NCI-H187 (cell line): ENCODE measurements at places on chromosomes 2 and 18.
A peak's percentile ranks its signal among the peaks of the same experiment; 100 is the strongest.

DNA sequence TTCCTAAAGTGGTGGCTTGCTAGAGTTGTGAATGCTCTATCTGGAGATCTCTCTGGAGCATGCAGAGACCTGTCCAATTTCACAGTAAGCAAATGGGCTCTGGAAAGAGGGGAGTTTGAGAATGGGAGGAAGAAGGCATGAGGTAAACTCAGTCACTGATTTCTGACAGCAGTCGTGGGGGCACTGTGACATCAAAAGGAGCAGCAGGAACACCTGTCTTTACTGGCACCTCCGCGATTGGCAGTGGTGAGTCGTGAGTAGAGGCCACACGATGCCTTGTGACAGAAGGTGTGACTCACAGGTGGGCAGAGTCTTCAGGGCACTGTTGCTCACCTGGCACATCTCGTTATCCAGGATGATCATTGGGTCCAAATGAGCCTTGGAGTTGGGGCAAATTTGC is 38.8 kb upstream of the CAVIN2 start:
- DNase-seq, result no peak

GRCh38 chr2:17355608-17356329 is 162.5 kb downstream of the RAD51AP2 start:
- DNase-seq, result no peak

- no peak for DNase-seq
Observed at GRCh38 chr2:176239031-176239430, 30.2 kb upstream of the MTX2 start.

DNA sequence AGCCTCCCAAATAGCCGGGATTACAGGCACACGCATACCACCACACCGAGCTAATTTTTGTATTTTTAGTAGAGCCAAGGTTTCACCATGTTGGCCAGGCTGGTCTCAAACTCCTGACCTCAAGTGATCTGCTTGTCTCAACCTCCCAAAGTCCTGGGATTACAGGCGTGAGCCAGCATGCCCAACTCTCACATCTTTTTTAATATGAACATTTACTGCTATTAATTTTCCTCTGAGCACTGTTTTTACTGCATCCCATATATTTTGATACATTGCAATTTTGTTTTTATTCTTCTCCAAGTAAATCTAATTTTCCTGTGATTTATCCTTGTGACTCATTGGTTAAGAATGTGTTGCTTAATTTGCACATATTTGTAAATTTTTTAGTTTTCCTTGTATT is 9.5 kb upstream of the TANK start:
- no peak for DNase-seq

- no peak for DNase-seq
Observed at GRCh38 chr18:43888598-43888997, 611.3 kb upstream of the SYT4 start.

GRCh38 chr2:108139521-108139920 is 100.2 kb upstream of the SULT1C3 start:
- no peak for DNase-seq

DNA sequence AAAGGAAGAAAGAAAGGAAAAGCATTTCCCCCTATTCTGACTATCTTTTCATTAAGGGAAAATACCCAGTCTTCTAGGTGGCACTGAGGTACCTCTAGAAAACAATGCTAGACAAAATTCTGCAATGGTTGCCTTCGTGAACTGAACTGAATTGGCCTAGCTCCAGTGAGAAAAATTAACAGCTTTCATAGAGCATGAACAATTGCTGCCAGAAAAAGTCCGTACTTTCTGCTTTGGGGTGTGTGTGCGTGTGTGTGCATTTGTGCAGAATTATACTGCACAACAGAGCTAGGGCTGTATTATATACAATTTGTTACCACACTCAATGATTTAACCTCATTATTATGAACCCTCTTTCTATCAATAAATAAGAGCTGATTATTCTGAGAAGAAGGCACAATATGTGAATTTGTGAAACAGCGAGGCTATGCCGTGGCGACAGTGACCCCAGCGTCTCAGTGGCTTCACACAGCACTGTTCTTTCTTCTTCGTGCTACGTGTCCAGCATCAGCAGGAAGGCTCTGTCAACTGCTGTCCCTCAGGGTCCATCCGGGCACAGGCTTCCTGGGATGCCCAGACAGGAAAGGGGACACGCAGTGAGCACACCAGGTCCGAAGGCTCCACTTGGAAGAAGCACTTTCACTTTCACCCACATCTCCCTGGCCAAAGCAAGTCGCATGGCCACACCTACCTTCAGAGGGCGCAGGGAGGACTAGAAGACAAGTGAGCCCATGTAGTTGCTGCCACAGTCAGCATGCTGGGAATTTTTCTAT is 47.5 kb downstream of the PTGR3 start:
- DNase-seq, result peak; percentile 19

- no peak for DNase-seq
Observed at GRCh38 chr2:96325884-96326255, 753 bp downstream of the ITPRIPL1 start.

DNA sequence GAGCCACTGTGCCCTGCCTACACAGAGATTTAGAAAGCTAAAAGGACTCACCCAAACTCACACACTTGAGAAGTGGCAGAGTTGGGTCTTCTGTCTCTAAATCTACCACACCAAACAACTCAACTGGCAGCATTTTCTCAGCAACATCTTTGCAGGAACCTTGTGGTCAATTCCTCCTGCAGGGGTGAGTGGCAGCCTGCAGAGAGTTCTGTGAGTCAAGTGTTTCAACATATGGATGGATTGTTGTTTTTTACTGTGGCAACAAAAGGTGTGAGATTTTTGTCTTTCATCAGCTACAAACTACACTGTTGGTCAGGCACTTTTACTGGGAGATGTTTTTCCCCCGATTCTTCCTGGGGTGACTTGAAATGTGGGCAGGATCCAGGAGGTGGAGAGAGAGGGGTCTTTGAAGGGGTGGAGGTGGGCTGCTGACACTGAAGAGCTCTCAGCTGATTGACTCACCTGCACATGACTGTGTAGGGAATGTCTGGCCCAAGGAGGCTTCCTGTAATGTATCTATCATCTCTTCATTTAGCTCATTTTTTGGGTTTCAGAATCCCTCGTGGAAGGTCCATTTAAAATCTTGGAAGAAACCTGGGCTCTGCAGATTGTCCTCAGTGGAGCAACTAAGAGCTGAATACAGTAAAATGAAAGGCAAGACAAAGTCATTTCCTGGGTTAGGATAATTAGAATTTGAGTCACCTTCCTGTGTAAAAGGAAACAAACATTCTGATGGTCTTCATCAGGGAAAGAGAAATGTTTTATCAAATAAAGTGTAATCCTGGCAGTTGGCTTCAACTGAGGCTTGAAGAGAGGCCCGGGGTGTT is 98.6 kb downstream of the MSH2 start:
- no peak for DNase-seq

DNA sequence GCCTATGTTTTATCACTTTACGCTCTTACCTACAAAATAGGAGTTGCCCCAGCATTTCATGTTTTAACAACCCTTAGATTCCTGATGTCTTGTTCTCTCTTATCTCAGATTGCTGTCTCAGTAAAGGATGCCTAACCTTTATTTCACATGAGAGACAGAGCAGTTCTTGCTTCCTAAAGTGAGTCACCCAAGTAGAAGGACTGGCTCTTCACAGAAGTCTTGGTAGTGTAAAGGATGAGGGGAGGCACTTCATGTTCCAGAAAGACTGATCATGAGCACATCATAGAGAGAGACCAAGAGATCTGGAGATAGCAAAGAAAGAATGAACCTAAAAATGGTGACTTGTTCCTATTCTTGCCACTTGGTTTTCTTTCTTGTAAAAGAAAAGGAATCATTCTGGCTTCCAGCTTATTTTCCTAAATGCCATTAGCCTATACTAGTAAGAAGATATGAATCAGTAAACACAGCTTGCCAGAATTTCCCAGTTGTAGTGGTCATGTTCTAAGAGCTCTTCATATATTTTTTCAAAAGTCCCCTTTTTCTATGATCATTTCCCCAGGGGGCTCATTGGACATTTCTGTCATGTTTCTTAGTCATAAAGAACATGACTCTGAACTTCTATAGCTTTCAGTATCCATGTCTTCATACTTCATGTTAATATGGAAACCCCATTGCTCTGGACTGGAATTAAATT is 54.9 kb downstream of the MAPRE2 start:
- DNase-seq, result no peak

DNA sequence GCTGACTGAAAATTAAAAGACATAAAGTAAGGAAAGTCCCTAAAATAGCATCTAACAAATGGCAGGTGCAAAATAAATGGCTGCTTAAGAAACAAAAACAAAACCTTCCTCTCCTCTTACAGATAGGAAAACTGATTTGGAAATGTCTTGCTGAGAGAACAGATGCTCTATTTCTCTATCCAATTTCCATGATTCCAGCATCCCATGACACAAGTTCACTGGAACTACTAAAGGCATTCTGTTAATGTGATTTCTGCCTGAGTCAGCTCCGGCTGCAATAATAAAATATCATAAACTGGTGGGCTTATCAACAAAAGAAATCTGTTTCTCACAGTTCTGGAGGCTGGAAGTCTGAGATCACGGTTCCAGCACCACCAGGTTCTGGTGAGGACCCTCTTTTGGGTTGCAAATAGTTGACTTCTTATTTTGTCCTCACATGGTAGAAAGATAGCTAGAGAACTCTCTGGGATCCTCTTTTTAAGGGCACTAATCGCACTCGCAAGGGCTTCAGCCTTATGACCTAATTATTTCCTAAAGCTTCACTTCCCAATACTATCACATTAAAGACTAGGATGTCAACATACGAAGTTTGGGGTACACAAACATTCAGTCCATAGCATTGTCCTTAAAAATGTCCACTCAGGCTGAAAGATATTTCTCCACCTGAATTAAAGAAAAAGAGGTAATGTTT is 78.2 kb upstream of the GALNT3 start:
- no peak for DNase-seq

DNA sequence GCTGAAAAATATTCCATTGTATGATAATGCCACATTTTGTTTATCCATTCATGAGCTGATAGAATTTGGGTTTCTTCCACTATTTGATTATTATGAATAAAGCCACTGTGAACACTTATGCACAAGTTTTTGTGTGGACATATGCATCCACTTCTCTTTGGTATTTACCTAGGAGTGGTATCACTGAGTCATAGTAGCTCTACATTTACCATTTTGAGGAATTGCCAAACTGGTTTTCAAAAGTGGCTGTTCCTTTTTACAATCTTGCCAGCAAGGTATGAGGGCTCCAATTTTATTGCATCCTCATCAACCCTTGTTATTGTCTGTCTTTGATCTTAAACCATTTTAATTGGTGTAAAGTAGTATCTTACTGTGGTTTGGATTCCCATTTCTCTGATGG is 13.3 kb upstream of the EHBP1 start:
- no peak for DNase-seq

- no peak for DNase-seq
Observed at GRCh38 chr2:231353469-231353868, 42.0 kb upstream of the B3GNT7 start.

- DNase-seq, result no peak
Observed at GRCh38 chr2:88554189-88554588, 73.1 kb downstream of the EIF2AK3 start.

GRCh38 chr18:44513233-44513632 is 167.5 kb upstream of the SETBP1 start:
- no peak for DNase-seq

DNA sequence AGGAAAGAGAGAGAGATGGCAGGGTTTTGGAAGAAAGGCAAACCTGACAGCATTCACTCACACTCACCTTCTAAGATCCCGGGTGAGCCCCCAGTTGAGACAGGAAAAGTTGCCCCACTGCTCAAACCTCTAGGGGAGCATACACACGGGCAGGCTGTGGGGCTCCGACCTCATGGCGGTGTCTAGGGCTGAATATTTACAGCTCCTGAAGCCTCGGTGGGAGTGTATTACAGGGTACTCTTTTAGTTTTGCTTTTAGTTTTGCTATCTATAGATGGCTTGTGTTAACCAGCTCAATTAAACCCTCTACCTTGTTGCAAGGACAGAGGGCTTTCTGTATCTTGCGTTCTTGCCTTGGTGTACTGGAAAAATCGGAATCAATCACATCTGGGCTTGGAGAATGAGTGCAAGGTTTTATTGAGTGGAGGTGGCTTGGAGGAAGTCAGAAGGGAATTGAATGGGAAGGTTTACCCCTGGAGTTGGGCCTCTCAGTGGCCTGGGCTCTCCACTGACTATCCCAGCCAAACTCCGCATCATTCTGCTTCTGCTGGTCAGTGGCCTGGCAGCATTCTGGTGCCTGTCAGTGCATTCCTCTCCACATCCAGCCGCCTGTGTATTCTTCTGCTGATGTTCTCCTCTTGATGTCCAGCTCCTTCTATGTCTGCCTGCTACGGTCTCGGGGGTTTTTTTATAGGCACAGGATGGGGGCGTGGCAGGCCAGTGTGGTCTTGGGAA is 10.1 kb upstream of the IFIH1 start:
- DNase-seq, result no peak

GRCh38 chr2:1911811-1912210 is 167.5 kb upstream of the PXDN start:
- no peak for DNase-seq

- no peak for DNase-seq
Observed at GRCh38 chr2:185318271-185318724, 420.3 kb upstream of the FSIP2 start.

GRCh38 chr2:188478724-188479123 is 187.1 kb downstream of the GULP1 start:
- DNase-seq, result no peak

DNA sequence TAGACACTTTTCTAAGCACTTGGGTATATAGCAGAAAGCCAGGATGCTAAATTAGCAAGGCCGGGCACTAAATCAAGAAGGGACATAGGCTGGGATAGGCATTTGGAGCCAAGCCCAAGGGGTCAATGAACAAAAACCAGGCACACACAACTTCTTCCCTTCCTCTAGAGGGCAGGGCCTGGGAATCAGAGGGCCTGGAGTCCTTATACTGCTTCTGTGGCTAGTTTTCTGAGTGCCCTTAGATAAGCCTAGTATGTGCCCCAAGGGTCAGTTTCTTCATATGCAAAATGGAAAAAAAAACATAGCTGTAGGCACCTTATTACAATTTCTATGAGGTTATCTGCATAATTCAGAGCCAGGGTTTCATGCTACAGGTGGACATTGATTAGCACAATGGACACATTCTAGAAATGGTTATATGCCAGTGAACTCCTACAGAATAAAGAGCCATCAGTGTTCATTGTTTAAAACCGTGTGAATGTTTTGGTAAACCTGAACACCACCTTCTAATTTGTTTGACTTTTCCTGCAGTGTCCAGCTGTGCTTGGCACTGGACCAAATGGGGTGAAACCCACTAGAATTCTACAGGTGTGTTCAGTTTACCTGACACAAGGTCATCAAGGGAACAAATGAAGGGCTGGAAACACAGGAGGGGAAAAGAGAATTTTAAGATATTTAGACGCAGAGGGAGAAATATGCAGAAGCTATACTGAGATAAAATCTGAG is 49.6 kb downstream of the PAX8 start:
- no peak for DNase-seq
